ENCODE measurements at places on chromosomes 12 and 14. TPM values are rescaled to one million over a fixed set of nuclear protein-coding genes. Genes with fewer than 3 reads are reported as not detected.

The GLI1 gene
- 0.30 TPM for total RNA-seq

The MYRFL gene
- not detected for total RNA-seq

The SRGAP1 gene
- not detected for total RNA-seq

GRCh38 chr14:69077841-69078240, 75.1 kb downstream of the DCAF5 start:
- no peak overlapping the region for H3K4me3 ChIP-seq
- peaks cover 17% of the 10 kb centered on the region for H3K36me3 ChIP-seq
- no peaks in the 10 kb centered on the region for H3K27me3 ChIP-seq
- no peaks in the 10 kb centered on the region for H3K4me1 ChIP-seq
- DNase-seq: no peak
- H3K27ac ChIP-seq: no peak overlapping the region

The CACNA1C gene
- total RNA-seq: 0.06 TPM

The VRTN gene
- total RNA-seq: not detected

- no peak overlapping the region for H3K4me3 ChIP-seq
- H3K27me3 ChIP-seq: no peaks in the 10 kb centered on the region
- no peaks in the 10 kb centered on the region for H3K36me3 ChIP-seq
- no peak overlapping the region for H3K27ac ChIP-seq
Measured at GRCh38 chr12:53239643-53240258, 7.7 kb upstream of the RARG start.

The STXBP6 gene
- total RNA-seq: not detected

The ZNF891 gene
- 6.2 TPM for total RNA-seq

DNA sequence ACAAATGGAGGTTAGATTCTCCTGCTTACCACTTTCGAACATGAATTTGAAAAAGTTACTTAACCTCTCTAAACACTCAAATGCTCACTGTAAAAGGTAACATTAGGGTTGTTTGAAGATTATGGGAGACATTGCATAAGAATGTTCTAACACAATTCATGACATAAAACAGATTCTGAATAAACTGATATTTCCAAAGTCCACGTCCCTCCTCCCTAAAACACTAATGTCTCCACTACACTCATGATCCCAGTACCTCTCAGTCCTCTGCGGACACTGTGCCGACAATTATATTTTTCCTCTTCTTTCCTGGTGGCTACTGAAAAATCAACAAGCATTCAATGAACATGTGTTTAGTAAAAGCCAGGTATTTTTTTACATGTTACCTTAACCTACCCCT, 18.8 kb upstream of the IAPP start:
- H3K27ac ChIP-seq: no peak overlapping the region
- no peaks in the 10 kb centered on the region for H3K4me1 ChIP-seq
- H3K27me3 ChIP-seq: no peaks in the 10 kb centered on the region
- no peak overlapping the region for H3K4me3 ChIP-seq
- no peak for DNase-seq

The TAS2R14 gene
- 2.2 TPM for total RNA-seq

GRCh38 chr12:57865084-57865751, 18.7 kb upstream of the CTDSP2 start:
- no peaks in the 10 kb centered on the region for H3K27me3 ChIP-seq
- peak overlapping the region; percentile 51 for H3K4me3 ChIP-seq
- DNase-seq: peak; percentile 28
- no peak overlapping the region for H3K27ac ChIP-seq
- peaks cover 12% of the 10 kb centered on the region for H3K4me1 ChIP-seq

DNA sequence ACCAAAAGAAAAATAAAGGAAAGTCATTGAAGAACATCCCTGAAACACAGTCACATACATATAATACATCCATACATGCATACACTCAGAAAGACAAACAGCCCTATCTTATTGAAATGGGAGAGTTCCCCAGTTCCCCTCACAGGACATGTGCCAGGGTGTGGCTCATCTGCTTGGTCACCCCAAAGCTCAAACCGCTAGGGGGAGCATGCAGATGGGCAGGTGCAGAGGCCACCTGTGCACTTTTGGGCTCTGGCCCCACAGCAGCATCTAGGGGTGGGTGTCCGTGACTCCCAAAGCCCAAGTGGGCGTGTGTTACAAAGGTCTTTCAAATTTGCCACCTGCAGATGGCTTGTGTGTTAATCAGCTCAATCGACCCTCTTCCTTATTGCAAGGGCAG, 75.2 kb downstream of the CMAS start:
- no peaks in the 10 kb centered on the region for H3K27me3 ChIP-seq
- DNase-seq: peak; percentile 30
- H3K36me3 ChIP-seq: no peaks in the 10 kb centered on the region
- no peaks in the 10 kb centered on the region for H3K4me1 ChIP-seq
- no peak overlapping the region for H3K27ac ChIP-seq
- H3K4me3 ChIP-seq: no peak overlapping the region

The TMEM52B gene
- not detected for total RNA-seq

DNA sequence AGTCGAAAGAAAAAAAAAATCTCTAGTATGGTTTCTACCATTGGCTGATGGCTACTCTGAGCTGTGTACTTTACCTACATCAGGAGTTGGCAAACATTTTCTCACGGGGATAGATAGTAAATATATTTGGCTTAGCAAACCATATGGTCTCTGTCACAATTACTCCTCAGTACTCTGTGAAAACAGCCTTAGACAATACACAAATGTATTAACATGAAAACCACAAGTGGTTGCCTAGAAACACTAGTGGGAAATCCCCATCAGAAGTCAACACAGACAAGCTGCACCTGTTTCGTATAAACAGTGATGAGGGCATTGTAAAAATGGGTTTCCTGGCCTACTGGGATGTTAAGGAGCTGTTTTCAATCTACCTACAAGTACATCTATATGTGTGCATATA, 84.6 kb upstream of the NAV3 start:
- H3K27me3 ChIP-seq: no peaks in the 10 kb centered on the region
- H3K4me1 ChIP-seq: no peaks in the 10 kb centered on the region
- H3K27ac ChIP-seq: no peak overlapping the region
- H3K4me3 ChIP-seq: no peak overlapping the region

- H3K4me3 ChIP-seq: no peak overlapping the region
- H3K4me1 ChIP-seq: no peaks in the 10 kb centered on the region
- no peak for DNase-seq
Measured at GRCh38 chr12:61188801-61189595, 1071.2 kb upstream of the USP15 start.

The FSCB gene
- not detected for total RNA-seq

GRCh38 chr12:106193394-106194215, 54.2 kb downstream of the CKAP4 start:
- no peak for DNase-seq
- no peaks in the 10 kb centered on the region for H3K27me3 ChIP-seq
- no peak overlapping the region for H3K4me3 ChIP-seq
- no peak overlapping the region for H3K27ac ChIP-seq

- peaks cover 8% of the 10 kb centered on the region for H3K4me1 ChIP-seq
- no peak overlapping the region for H3K27ac ChIP-seq
- H3K4me3 ChIP-seq: no peak overlapping the region
- H3K36me3 ChIP-seq: no peaks in the 10 kb centered on the region
- DNase-seq: no peak
Measured at GRCh38 chr14:65321370-65321875, 91.1 kb upstream of the FUT8 start.

- no peaks in the 10 kb centered on the region for H3K27me3 ChIP-seq
- no peak overlapping the region for H3K4me3 ChIP-seq
- DNase-seq: no peak
- no peaks in the 10 kb centered on the region for H3K36me3 ChIP-seq
- no peak overlapping the region for H3K27ac ChIP-seq
- peaks cover 3% of the 10 kb centered on the region for H3K4me1 ChIP-seq
Measured at GRCh38 chr12:49260166-49260565, 4.7 kb upstream of the TUBA1C start.

DNA sequence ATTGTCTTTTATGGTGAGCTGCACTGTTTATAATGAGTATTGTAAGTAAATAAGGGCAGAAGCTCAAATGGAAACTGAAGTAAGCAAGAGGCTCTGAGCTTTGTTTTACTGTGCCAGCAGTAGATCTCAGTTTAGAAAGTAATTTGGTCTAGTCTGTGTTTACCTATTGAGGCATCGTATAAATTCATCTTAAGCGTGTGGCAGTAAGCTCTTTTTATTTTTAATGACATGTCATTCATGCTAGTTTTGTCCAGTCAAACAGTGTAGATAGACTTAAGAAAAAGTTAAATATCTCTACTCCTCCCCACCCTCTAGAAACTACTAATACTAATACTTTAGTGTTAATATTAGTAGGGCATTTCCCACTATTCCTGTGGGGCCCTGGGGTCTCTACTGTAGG, 2.0 kb downstream of the ANO6 start:
- DNase-seq: no peak
- H3K36me3 ChIP-seq: no peaks in the 10 kb centered on the region
- peaks cover 51% of the 10 kb centered on the region for H3K4me1 ChIP-seq
- H3K4me3 ChIP-seq: no peak overlapping the region
- H3K27ac ChIP-seq: no peak overlapping the region

The MGP gene
- not detected for total RNA-seq

GRCh38 chr12:80857311-80857710, 80.4 kb downstream of the LIN7A start:
- no peaks in the 10 kb centered on the region for H3K36me3 ChIP-seq
- no peak overlapping the region for H3K4me3 ChIP-seq
- H3K27me3 ChIP-seq: no peaks in the 10 kb centered on the region
- H3K4me1 ChIP-seq: no peaks in the 10 kb centered on the region
- no peak overlapping the region for H3K27ac ChIP-seq
- no peak for DNase-seq

- DNase-seq: peak; percentile 69
- no peaks in the 10 kb centered on the region for H3K36me3 ChIP-seq
- no peak overlapping the region for H3K4me3 ChIP-seq
- H3K27me3 ChIP-seq: no peaks in the 10 kb centered on the region
- peaks cover 60% of the 10 kb centered on the region for H3K4me1 ChIP-seq
- no peak overlapping the region for H3K27ac ChIP-seq
Measured at GRCh38 chr14:72594099-72594901, 299.6 kb downstream of the DPF3 start.

- DNase-seq: no peak
- no peak overlapping the region for H3K4me3 ChIP-seq
- H3K4me1 ChIP-seq: no peaks in the 10 kb centered on the region
- no peaks in the 10 kb centered on the region for H3K36me3 ChIP-seq
Measured at GRCh38 chr12:46839232-46839631, 13.4 kb upstream of the SLC38A4 start.

DNA sequence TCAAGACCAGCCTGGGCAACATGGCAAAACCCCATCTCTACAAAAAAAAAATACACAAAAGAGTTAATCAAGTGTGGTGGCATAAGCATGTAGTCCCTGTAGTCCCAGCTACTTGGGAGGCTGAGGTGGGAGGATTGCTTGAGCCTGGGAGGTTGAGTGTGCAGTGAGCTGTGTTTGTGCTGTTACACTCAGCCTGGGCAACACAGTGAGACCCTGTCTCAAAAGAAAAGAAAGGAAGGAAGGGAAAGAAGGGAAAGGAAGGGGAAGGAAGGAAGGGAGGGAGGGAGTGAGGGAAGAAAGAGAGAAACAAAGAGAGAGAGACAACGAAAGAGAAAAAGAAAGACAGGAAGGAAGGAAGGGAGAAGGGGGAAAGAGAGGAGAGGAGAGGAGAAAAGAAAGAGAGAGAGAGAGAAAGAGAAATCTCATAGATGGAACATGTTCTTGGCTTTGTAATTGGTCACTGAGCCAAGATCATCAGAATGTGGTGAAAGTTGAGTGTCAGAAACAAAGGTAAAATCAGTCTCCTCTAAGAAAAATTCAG, 26.8 kb upstream of the NAP1L1 start:
- H3K27me3 ChIP-seq: no peaks in the 10 kb centered on the region
- no peaks in the 10 kb centered on the region for H3K4me1 ChIP-seq
- no peak for DNase-seq
- no peaks in the 10 kb centered on the region for H3K36me3 ChIP-seq

- no peaks in the 10 kb centered on the region for H3K36me3 ChIP-seq
- no peaks in the 10 kb centered on the region for H3K27me3 ChIP-seq
- no peaks in the 10 kb centered on the region for H3K4me1 ChIP-seq
- DNase-seq: no peak
Measured at GRCh38 chr14:91654836-91655235, 77.0 kb downstream of the CATSPERB start.

The CLBA1 gene
- total RNA-seq: 1.6 TPM

DNA sequence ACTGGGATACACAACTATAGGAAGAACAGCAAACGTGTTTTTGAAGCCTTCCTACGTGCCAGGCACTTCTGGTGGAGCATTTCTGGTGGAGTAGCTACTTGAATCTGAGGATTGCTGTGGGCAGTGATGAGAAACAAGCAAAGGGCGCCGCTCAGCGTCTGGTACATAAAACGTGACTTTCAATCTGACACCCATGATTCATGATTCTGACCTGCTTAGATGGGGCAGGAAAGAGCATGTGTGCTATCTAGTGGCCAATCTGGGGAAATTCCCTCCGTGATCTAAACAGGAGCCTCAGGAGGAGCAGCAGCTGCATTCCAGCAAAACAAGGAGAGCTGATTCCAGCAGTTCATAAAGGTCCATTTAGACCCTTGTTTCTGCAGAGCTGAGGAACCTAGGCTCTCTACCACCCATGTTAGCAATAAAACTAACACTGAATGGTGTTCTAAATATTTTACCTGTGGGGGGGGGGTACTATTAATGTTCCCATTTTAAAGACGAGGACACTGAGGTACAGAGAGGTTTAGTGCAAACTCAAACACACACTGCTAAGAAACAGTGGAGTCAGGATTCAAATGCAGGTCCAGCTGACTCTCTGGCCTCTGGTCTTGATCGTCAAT, 37.8 kb downstream of the PAH start:
- DNase-seq: peak; percentile 2
- H3K4me1 ChIP-seq: no peaks in the 10 kb centered on the region
- H3K27me3 ChIP-seq: no peaks in the 10 kb centered on the region
- no peak overlapping the region for H3K4me3 ChIP-seq
- H3K27ac ChIP-seq: no peak overlapping the region
- H3K36me3 ChIP-seq: no peaks in the 10 kb centered on the region

DNA sequence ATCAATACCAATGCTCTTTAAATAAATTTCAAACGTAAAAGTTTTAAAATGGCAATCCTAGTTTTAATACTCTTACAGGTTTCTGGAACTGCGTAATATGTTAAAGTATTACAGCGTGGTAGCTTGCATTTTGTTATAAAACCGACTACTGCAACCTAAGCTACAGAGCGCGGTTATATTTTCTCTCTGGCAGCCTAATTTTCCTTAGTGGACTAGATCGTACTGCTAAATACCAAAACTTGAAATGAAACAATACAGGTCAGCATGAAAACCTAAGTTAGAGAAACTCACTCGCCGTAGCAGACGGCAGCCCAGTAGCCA, 1.2 kb downstream of the CCDC92 start:
- DNase-seq: no peak
- peaks cover 21% of the 10 kb centered on the region for H3K4me1 ChIP-seq
- H3K4me3 ChIP-seq: peak overlapping the region; percentile 54

GRCh38 chr12:7180685-7181084, 8.8 kb upstream of the PEX5 start:
- H3K27me3 ChIP-seq: no peaks in the 10 kb centered on the region
- DNase-seq: no peak
- H3K36me3 ChIP-seq: no peaks in the 10 kb centered on the region
- H3K4me1 ChIP-seq: no peaks in the 10 kb centered on the region

DNA sequence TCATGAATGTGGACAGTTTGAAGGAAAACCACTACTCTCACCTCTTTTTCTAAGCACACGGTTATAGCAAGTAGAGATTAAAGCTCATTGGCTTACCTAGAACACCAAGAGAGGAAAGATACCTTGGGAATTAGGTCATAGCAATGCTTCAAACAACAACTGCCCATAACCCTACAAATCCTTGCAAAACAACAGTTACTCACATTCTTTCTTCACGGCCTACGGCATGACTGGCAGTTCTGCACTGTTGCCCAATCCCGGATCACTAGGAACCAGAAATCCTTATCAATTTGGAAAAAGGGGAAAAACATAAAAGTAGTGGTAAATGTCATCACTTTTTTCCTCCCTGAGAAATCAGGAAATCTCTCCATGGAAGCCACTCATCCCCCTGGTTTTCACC, 9.6 kb upstream of the ISM2 start:
- H3K4me1 ChIP-seq: no peaks in the 10 kb centered on the region
- no peak overlapping the region for H3K4me3 ChIP-seq
- H3K27me3 ChIP-seq: no peaks in the 10 kb centered on the region
- H3K36me3 ChIP-seq: peaks cover 16% of the 10 kb centered on the region

The SYT1 gene
- not detected for total RNA-seq

All from CD4-positive, alpha-beta memory T cell (primary cell).